ENCODE measurements at places on chromosomes 1 and 21.

- DNase-seq: no peak
Observed at GRCh38 chr1:54810153-54810942, 9.2 kb upstream of the TTC22 start.

DNA sequence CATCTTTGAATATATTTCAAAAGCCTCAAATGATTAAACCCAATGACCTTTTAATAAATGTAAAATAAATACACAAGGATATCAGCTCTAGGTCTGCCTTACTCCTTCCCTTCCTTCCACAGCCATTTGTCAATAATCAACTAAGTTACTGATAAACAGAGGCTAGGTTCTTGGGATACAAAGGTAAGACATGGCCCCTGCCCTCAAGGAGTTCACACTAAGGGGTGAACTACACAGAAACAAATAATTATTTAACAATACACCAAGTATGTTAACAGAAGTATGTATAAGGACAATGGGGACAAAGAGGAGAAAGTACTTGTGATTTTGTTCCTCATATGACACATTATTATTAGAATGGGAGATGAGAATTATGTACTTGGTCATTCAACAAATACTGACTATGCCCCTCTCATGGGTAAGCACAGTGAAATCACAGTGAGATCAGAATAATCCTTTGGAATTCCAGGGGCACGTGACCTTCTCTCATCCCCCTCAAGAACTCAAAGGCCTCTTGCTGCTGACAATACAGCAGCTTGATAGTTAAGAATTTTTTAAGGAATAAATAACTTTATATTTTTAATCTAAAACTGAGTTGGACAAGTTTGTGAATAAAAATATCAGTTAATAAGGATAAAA lies 40.2 kb downstream of the ATP1B1 start:
- no peak for DNase-seq

- no peak for DNase-seq
Observed at GRCh38 chr1:7916501-7916830, 24.2 kb downstream of the TNFRSF9 start.

DNA sequence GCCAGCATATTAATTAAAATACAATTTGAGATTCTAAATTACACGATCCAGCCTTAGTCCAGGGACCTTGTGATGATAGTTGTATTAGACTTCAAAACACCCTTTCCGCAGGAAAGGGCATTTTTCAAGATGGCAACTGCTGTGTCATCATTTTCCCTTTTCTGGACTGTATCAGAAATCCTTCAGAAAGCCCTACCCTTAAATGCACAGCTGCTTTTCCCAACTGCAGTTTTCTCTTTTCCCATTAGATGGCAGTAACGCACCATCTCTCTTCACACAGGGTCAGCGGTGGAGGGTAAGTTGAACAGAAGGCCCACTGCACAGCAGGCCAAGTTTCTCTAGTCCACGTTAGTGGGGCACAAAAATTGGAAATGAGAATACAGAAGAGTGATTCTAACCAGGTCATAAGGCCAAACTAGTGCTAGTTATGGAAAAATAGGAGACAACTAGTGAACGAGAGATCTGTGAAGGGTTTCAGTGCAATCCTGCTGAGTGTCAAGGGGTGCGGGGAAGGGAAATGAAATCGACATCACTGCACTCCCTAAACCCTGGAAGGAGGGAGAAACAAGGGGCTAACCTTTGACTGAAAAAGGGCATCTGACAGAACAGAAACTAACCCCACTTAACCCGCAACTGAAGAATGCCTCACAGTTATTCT lies 22.1 kb upstream of the TDRD10 start:
- peak; percentile 40 for DNase-seq

GRCh38 chr1:225670356-225670755 lies 17.4 kb upstream of the ENAH start:
- DNase-seq: no peak

Measured in skeletal muscle cell (primary cell).